Stimulated activated naive B cell treated with anti-CD40 and anti-IgM and Interleukin-4, amounts not matched to agents 10 μg/mL and 1 μg/mL and 100 μg/mL, for 72 hours (primary cell): ENCODE measurements at places on chromosomes 7 and 10.

DNA sequence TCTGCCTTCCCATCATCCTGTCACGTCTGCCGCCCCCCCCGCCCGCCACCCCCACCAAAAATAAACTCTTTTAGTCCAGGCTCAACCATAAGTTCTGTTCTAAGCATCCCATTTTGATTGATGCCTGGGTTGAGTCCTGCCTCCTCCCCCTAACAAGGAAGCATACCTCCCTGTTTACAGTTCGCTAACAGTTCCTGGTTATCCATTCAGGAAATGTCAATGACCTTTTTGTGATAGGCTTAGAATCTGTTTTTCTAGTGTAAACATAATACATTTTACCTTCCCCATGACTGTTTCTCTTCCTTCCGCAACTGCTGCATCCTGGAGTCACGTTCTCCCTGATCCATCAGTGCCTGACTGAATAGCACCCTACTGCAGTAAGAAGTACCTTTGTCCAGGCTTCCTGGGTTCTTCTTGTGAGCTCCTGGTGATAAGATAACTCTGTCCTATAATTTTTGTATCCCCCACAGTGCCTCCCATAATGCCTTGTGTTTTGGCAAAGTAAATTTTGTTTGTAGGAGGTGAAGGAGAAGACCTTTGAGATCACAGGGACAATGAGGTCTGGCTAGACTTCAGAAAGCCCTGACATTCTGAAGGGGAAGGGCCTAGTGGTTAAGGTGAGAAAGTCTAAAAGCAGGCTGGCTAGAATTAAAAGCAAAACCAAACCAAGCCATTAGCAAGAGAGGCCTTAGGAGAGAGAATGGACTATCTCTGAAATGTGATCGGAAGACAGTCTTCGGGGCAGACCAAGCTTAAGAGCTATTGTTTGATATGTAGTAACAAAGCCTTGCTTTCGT is 7.3 kb downstream of the AGFG2 start:
- DNase-seq, result no peak

GRCh38 chr7:99305473-99306260 is 20.0 kb upstream of the ARPC1A start:
- no peak for DNase-seq

DNA sequence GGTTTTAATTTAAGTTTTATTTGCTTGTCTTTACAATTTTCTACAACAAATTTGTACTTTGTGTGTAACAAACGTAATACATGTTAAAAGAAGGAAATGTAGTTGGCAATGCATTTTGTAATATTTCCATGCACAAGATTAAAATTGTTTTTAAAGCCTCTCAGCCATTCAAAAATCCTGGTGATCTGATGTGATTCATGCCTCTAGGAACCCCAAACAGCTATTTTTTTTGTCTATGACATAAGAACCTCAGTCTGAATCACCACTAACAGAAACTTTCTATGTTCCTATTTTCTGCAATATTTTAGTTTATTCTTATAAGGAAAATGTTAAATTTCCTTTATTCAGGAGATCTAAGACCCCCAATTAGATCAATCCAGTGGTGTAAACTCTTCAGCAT is 183.1 kb upstream of the YAE1 start:
- no peak for DNase-seq

DNA sequence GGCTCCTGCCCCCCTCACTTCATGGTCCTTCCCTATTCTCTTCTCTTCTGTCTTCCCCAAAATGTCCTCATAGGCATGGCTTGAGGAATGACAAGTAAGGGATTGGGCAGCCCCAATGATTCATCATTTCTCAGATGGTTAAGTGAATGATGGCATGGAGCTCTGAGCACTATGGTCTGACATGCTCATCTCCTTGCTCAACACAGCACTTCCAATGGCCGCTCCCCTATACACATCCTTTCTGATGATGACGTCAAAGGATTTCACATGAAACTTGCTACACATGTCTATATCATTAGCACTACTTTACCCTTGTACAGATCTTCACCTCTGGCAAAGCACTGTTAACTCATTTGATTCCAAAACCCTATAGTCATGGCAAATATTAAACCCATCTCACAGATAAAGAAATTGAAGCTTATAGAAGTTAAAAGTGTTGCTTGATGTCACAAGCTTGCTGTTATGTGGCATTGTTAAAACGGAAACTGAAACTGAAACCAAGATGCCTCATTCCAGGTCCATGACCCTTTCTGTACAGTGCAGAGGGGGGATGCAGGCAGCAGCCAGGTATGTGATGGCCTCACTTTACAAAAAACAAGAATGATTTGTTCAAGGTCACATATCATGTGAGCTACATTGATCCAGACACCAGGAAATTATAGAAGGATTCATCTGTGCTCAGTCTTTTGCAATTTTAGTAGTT is 90.0 kb upstream of the PLXNA4 start:
- DNase-seq, result no peak

- no peak for DNase-seq
These were observed 190.5 kb upstream of the PPP2R2D start for GRCh38 chr10:131710142-131710861.

DNA sequence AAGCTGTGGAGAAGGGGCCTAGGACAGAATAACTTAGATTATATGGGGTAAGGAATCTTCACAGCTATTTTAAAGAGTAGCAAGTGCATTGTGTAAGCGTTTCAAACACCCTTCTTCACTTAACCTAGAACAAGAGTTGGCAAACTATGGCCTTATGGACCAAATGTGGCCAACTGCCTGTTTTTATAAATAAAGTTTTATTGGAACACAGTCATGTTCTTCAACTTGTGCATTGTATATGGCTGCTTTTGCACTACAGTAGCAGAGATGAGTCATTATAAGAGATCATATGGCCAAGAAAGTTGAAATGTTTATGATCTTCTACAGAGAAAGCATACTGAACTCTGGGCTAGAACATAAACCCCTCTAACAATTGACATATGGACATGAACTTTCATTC is 187.8 kb downstream of the ETV1 start:
- DNase-seq, result no peak

- no peak for DNase-seq
These were observed 24.5 kb upstream of the CELF2 start for GRCh38 chr10:10992961-10993714.

GRCh38 chr7:93374345-93374940 is 142.3 kb downstream of the VPS50 start:
- DNase-seq, result no peak

DNA sequence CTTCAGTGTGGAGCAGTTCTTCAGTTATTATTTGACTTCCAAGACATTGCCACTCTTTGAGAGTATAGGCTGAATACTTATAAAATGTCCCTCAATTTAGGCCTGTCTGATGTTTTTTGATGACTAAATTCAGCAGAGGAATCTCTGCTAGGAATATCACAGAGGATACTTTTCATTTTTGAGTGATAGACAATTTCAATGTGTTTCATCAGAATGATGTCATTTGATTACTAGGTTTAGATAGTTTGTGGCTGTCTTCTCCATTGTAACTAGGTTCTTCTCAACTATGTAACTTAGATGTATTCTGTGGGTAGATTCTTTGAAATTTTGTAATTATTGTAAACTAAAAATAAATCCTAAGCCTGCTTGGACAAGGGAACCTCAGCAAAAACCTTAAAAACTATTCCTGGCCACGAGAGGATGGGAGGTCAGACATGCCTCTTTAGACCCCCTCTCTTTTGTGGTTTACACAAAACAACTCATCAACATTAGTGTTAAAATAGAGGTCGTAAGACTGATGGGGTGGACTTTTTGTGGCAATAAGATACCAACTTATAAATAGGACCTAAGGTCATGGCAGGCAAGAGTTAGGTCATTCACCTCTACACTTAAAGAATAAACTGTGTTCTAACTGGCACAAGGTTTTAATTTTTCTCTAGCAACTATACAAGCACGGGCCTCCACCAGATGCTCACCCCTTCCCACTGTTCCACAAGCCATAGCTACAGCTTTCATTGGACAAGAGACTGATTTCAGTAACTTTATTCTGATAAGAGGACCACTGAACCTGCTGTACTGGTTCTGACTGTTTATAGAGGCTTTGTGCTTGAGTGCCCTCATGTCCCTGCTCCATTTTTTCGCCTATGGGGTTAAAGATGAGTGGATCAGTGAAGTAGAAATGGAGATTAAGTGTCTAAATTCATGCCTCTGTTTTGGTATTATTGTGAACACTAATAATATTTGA is 33.7 kb downstream of the CYP2C8 start:
- DNase-seq, result no peak

DNA sequence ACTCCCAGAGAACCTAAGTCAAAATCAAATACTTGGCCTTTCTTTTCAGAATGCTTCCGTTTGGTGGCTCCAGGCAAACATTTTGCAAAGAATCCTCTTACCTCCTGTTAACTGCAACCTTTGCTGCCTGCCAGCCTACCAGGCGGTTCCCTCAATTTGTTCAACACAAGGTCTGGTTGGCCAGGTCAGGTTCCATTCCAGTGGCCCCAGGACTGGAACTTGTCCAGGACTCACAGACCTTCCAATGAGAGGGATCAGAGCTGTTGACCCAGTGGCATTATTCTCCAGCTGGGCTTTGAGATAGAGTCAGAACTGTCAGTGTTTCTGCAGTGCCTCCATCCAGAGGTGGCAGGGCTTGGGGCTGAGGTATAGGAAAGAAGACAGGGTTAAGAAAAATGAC is 137.0 kb downstream of the NEUROD6 start:
- DNase-seq, result no peak

DNA sequence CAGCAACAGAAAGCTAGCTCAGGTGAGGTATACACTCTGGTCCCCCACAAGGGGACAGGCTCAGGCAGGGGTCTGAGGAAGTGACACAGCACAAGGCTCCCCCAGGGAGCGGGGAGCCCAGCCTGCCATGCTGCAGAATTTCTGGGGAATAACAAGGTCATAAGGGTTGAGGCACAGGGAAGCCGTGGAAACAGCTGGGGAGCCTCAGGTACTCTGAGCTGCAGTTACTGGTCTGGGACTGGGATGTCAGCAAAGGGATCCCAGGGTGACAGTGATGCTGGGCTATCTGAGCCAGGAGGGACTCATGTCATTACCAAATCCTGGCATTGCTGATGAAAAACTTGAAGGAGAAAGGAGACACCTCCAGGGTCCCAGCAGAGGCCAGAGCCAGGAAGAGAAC is 64.4 kb upstream of the NANOS1 start:
- DNase-seq, result no peak

DNA sequence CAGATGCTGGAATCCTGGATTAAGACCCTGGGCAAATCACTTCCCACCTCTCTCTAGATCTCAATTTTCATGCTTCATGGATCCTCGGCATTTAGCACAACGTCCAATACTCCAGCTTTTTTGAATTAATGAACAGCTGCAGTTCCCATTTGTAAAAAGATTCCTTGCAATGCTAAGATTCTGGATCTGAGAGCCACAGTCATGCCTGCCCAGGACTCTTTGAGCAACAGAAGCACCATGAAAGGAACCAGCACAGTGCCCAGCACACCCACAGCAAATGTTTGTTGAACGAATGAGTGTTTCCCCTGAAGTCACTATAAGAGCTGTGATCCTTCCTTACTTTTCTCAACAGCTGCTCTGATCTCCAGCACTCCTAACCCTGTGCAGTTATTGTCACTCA is 20.8 kb upstream of the DDIT4 start:
- no peak for DNase-seq

DNA sequence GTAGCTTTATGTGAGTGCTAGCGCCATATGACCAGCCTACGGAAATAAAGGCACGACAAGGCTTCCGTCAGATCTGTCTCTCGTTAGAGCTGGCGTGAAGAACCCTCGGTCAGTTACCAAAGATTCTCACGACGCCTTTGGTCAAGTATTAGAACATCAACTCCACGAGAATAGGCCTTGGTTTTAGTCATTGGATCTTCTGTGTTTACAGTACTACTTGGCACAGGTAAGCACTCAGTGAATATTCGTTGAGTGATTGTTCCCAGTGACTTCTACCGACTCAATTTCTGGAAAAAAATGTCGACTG is 316 bp downstream of the RBM48 start:
- no peak for DNase-seq

- DNase-seq, result no peak
These were observed 133.3 kb downstream of the DGKB start for GRCh38 chr7:14769261-14769660.

GRCh38 chr7:4631380-4632179 is 50.5 kb upstream of the FOXK1 start:
- no peak for DNase-seq

DNA sequence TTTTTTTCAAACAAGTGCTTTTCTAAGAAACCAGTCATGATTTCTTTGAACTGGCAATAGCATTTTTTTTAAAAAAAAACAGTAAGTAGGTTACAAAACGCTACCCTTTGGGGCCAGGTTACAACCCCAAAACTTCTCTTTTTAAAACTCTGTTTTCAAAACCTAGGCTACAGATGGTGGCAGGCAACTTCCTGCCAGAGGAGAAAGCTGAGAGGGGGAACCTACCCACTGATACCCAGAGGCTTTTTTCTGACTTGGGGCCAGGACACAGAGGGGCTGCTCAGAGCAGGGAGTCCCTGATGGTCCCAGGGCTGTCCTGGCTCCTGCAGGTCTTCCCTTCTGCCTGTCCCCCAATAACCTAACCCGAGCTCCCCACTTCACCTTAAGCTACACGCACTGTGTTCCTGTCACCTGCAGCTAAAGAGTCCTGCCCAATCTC is 6.9 kb downstream of the STN1 start:
- no peak for DNase-seq

GRCh38 chr10:15898046-15898445 is 37.7 kb upstream of the MINDY3 start:
- no peak for DNase-seq

DNA sequence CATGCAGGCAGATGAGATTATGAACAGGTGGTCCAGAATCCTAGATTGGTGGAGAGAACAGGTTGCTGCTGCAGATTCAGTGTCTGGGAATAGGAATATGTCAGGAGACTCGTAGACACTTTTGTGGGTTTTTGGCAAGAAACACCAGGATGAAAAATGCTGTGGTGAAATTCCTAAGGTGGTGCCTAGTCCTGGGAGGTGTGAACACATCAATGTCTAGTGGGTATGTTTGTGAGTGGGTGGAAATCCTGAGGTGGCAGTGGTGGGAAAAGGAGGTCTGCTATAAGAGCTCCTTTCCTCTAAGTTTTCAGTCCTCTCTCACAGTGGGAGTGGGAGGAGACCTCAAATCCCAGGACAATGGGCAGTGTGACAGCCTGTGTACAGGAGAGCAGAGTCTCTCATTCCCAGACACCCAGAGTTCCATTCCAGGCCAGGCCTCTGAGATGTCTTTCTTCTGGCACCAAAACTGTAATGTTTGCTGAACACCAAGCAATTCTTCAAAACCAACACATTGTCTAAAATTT is 5.1 kb downstream of the ERV3-1 start:
- no peak for DNase-seq

- no peak for DNase-seq
These were observed 76.9 kb downstream of the GALNT17 start for GRCh38 chr7:71208881-71209280.

DNA sequence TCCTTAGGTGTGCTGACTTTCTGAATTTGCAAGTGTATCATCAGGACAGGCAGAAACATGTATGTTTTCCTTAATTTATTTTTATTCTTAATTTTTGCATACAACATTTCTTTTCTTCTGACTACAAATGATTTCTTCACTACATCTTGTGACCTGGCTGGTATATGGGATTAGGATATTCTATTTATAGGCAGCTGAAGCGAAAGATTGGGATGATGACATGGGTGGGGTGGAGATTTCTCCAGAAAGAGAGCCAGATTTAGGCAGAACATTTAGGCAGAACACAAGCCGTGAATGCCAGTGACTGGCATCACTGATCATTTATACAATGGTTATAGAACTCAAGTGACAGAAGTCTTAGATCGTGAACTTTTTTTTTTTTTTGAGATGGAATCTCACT is 256.7 kb downstream of the KLF6 start:
- DNase-seq, result no peak

GRCh38 chr7:37320848-37321468 is 127.7 kb downstream of the ELMO1 start:
- no peak for DNase-seq
